CD4-positive, alpha-beta T cell treated with Interleukin-15 for 4 hours (primary cell): ENCODE measurements at places on chromosomes 11 and 22.

- no peak for DNase-seq
Measured at GRCh38 chr11:60658409-60658808, 41.0 kb upstream of the MS4A8 start.

DNA sequence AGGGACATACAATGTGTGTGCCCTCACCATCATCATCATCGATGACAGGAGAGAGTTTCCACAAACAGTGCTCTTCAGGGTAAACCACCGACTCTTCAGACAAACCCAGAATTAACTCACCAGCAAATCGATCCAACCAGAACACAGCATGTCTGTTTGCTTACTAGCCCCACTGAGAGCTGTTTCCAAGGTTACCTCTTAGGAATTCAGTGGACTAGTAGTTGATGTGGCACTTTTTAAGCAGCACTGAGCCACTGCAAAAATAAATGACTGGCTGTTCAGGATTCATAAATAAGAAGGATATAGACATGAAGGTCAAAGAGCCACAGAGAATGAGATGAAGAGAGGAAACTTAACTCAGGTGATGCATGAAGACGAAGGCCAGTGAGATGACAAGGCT is 83.1 kb downstream of the PARVA start:
- no peak for DNase-seq

DNA sequence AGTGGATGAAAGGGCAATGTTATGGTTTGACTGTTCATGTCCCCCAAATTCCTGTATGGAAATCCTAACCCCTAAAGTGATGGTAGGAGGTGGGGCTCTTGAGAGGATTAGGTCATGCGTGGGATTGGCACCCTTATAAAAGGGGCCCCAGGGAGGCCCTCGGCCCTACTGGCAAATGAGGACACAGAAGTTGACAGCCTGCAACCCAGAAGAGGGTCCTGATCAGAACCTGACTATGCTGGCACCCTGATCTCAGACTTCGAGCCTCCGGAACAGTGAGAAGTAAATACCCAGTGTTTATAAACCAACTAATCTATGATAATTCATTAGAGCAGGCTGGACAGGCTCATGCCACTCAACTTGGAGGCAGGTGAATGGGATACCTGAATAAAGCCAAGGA is 8.7 kb downstream of the IFITM10 start:
- no peak for DNase-seq

DNA sequence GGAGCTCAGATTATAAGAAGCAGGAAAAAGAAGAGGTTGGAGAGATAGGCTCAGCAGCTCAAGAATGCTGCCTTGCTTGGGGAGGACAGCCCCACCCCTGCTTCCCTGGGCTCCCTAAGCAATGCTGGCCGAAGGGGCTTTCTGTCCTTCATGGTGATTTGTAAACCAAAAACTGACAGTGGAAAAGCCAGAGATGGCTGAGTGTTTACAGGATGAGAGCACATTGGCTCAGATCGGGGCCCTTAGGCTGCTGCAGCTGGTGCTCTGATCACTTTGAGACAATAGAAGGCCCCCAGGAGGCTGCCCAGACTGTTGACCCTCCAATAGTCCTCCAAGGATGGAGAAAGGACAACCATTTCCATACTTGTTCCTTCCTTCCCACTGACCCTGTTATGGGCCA is 28.8 kb upstream of the AMOTL1 start:
- DNase-seq = no peak

GRCh38 chr11:117299351-117300282 is 8.5 kb downstream of the BACE1-AS start:
- DNase-seq = no peak

DNA sequence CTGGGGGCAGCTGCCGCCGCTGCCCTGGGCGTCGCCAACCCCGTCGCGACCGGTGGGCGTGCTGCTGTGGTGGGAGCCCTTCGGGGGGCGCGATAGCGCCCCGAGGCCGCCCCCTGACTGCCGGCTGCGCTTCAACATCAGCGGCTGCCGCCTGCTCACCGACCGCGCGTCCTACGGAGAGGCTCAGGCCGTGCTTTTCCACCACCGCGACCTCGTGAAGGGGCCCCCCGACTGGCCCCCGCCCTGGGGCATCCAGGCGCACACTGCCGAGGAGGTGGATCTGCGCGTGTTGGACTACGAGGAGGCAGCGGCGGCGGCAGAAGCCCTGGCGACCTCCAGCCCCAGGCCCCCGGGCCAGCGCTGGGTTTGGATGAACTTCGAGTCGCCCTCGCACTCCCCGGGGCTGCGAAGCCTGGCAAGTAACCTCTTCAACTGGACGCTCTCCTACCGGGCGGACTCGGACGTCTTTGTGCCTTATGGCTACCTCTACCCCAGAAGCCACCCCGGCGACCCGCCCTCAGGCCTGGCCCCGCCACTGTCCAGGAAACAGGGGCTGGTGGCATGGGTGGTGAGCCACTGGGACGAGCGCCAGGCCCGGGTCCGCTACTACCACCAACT is 1.0 kb downstream of the FUT4 start:
- no peak for DNase-seq

GRCh38 chr22:32202539-32203180 is 2.2 kb downstream of the RFPL2 start:
- peak; percentile 31 for DNase-seq

DNA sequence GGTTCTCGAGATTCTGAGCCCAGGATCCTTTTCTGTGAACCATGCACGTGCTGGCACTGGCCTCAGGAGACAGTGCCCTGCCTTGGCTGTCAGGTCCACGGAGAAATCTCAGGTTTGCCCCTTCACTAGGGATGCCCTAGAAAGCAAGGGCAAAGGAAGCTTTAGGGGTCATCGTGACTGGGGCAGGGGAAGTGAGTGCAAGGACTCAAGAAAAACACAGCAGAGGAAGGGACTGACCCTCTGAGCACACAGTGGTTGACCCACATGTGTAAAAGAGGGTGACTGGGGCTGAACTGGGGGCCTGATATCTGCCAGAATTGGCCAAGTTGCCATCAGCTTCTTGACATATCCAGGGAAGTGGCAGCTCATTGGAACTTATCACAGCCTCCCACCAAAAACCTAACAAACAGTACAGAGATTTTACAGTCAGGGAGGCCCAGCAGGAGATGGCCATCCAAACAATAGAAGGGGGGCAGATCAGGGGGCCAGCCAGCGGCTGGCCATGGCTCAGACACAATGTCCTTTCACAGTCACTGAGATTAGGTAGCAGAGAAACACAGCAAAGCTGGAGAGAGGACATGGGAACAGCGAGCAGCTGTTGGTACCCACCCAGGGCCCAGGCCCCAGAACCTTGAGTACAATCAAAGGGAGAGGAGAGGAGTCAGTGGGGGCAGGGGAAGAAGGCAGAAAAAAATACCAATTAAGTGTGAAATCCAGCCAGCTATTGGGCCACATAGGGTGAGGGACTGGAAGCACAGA is 4.4 kb downstream of the TMEM121B start:
- DNase-seq = no peak

GRCh38 chr22:41992496-41992895 is 6.1 kb upstream of the WBP2NL start:
- no peak for DNase-seq

DNA sequence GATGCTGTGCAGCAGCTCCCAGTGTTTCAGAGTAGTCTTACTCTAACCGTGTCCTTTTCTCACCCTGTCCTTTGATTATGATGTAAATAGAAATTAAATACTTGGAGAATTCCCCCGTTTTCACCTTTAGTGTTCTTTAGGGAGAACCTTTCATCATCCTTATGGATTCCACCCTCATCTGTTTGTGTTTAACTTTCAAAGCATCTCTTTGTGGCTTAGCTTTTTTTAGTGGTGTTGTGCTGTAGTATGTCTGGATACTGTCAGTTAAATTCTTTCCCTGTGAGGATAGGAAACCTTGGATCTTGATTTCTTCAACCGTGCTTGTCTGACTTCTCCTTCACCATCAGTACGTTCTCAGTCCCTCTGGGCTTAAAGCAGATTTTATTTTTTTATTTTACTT is 48.5 kb downstream of the PPP6R3 start:
- DNase-seq = no peak

DNA sequence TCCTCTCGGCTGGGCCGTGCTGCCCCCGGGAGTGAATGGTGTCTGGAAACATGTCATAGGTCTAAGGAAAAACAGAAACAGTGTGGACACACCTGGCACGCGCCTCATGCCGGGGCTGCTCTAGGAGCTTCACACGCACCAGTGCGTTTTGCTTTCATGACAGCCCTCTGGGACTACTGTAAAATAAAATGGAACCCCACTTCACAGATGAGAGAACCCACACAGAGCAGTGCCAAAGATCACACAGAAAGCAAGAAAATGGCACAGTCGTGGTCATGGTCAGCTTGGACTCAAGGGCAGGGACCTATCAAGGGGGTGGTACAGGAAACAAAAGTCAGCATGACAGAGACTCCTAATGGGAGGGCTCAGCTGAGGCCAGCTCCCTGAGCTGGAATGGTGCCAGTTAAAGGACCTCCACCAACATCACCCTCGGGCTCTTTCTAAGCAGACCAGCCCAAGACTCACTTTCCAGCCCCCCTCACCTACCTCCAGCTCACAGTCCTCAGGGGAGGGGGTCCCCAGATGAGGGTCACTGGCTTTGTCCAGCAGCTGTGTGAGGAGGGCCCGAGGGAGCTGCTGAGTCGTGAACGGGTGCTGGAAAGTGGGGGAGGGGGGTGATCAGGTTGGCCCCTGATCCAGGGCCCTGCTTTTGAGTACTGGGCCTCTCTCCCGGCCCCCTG is 3.3 kb downstream of the MAP4K2 start:
- no peak for DNase-seq

DNA sequence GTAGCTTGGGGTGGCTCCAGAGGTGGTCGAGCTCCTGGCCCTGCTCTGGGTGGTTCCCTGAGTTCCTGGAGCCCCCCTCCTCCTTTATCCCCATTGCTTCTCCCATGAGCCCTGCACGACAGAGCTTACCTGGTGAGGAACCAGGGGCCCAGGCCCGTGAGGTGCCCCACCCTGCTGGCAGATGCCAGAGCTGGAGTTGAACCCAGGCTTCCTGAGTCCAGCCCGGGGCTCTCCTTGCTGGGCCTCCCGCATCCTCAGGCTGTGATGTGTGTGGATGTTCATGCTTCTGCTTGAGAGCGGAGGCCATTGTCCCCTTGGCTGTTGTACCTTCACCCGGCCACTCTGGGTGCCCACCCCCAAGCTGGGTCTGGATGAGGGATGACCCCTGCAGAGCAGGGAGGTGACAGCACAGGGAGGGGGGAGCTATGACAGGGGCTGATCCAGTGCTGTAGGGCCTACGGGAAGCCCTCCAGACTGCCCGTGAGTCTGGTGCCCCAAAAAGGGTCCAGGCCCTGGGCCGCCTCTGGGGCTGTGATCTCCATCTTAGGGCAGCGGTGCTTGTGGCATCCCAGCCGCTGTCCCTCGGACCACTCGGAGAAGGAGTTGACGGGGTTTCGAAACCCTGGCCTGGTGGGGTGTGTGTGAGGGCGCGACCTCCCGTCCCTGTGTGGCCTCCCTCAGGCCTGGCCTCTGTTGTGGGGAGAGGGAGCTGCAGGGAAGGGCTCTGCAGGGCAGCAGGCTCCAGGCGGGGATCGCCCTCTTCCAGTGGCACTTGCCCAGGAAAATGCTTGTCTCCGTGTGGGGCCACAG is 14.4 kb downstream of the MPPED1 start:
- DNase-seq = no peak

DNA sequence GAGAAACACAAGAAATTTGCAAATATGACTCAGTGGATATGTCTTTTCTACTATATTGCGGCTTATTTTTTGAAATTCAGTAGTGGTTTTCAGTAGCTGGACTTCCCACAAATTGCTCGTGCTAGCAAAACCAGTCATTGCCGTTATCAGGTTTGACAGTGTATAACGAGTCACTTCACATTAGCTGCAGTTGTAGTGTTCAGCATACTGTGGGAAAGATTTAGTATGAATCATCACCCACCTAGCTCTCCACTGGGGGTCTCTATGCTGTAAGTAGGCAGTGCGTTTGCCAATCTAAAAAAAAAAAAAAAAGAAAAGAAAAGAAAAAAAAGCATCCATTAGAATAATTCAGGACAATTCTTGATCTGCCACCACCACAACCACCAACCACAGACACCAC is 1318.9 kb downstream of the LRRC4C start:
- no peak for DNase-seq

DNA sequence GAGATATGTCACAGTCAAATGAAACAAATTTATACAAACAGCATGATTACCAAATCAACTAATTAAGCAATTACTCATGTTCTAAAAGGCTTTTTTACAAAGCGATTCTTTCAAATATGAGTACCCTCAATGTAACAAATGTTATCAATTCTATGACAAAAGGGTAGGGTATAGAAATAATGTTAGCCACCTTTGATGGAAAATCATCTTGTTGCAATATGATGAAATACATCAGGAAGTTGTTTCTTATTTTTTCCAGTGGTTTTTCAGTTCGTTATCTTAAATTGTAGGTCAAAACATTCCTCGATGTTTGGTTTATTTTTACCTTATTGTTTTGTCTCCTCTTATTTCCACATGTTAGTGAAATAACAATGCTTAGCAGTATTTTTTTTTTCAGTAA is 6.5 kb downstream of the ARHGEF12 start:
- DNase-seq = no peak

GRCh38 chr11:57941875-57942274 is 81.8 kb upstream of the OR9Q1 start:
- DNase-seq = no peak

- DNase-seq = no peak
Measured at GRCh38 chr11:44842220-44842619, 108.5 kb downstream of the TP53I11 start.

DNA sequence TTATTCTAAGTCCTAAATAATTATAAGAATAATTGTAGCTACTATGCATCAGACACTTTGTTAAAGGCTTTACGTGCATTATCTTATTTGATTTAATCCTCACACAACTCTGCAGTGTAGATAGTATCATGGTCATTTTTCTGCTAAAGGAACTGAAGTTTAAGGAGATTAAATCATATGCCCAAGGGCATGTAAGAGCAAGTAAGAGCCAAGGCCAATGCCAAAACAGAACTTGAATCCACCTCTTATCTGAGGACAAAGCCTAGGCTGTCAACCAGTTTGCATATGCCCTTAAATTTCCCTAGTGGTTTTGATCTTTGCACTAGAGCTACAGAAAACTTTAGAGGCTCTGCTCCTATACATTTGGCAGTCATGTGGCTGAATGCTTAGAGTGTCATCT is 65.6 kb upstream of the OR5AK2 start:
- DNase-seq = no peak

DNA sequence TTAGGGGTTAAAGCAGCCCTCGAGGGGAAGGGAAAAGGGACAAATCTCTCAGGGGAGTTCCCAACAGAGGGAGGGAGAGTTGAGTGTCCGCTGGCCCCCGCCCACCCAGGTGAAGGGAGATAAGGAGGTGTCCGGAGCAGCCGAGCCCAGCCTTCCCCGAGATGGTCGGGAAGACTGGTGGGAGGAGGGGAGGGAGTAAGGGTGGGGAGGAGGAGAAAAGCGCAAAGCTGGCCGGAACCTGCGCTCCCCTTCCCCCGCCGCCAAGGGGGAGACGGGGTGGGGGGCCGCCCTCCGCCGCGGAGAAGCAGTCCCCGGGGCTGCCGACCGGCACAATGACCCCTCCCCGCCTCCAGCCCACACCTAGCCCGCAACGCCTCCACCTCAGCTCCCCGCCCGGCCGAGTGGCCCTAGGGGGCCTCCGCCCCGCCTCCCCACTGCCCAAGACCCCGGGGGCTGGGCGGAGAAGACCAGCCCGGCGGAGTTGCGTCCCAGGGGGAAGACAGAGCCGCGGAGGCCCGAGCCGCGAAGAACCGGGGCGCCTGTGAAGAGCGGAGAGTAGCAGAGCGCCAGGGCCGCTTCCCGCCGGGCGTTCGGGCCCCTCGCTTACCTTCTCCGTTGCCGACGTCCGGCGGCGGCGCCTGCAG is 479 bp downstream of the RSF1 start:
- peak; percentile 19 for DNase-seq
